ENCODE measurements at places on chromosomes 3 and 15.

GRCh38 chr3:36494461-36495109 lies 114.3 kb downstream of the STAC start:
- no peak for DNase-seq

DNA sequence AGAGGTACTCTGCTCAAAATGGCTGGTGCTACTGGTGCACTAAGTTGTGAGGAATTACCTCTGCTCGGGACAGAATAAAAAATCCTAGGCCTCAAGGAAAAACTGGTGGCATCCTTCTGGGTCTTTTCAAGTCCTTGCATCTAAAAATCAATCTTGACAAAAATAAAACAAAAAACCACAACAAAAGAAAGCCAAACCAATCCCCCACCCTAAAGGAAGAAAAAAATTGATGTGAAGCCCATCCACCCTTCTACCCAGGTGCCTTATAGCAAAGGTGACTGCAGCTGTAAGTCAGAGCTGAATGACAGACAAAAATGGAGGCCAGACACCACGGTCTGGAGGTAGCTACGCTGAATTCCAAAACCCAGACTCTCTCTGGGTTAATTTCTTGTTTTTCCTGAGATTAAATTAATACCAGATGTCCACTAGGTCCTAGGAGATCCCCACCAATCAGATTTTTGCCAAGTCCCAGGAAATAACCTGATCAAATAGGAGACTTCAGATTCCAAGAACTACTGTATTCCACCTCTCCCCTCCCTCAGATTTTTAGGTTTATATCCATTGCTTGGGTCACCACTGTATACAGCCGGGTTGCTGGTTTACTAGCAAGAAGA lies 33.5 kb downstream of the ABCC5 start:
- DNase-seq: no peak

- DNase-seq: no peak
Observed at GRCh38 chr15:45544266-45545023, 21.9 kb upstream of the SLC30A4 start.

GRCh38 chr15:74828835-74829234 lies 2.4 kb downstream of the CPLX3 start:
- no peak for DNase-seq

DNA sequence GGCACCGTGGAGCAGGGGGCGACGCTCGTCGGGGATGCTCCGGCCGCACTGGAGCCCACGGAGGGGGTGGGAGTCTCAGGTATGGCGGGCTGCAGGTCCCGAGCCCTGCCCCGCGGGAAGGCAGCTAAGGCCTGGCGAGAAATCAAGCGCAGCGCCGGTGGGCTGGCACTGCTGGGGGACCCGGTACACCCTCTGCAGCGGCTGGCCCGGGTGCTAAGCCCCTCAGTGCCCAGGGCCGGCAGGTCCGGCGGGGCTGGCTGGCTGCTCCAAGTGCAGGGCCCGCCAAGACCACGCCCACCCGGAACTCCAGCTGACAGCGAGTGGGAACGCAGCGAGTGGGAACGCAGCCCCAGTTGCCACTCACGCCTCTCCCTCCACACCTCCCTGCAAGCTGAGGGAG lies 676.4 kb downstream of the SI start:
- no peak for DNase-seq

DNA sequence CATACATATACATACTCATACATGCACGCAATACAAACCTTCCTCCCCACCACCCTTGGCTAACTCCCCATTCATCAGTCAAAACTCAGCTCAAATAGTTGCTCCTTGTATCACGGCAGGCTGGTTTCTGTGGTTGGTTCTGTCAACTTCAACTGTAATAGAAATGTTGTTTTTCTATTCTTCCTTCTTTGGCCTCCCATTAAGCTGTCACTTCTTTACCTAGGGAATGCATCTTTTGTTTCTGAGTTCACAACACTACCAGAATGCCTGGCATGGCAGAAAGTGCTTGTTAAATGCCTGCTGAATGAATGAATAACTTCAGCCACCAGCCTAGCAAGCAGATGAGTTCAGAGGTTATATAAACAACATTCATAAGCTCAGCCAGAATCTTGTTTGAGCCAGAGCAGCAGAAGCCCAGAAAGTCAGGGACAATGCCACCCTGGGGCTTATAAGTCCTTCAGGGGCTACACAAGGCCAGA lies 63.1 kb downstream of the B3GALNT1 start:
- no peak for DNase-seq

GRCh38 chr3:71498543-71498942 lies 85.0 kb downstream of the FOXP1 start:
- no peak for DNase-seq

DNA sequence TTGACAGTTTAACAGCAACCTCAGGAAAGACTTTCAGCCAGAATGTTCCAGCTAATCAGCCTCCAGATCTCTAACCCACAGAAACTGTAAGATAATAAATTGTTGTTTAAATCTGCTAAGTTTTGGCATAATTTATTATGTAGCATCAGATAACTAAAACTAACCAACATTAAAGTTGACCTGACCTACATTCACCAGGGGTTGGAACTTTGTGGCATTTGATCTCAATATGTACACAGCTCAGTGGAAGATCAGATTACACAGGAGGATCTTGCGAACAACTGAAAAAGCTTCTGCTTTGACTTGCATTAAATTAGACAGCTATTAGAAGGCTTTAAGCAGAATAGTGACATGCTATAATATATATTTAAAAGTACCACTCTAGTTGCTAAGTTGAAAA lies 91.4 kb upstream of the POU1F1 start:
- no peak for DNase-seq

- DNase-seq: no peak
Observed at GRCh38 chr3:50470658-50471057, 32.8 kb downstream of the CACNA2D2 start.

DNA sequence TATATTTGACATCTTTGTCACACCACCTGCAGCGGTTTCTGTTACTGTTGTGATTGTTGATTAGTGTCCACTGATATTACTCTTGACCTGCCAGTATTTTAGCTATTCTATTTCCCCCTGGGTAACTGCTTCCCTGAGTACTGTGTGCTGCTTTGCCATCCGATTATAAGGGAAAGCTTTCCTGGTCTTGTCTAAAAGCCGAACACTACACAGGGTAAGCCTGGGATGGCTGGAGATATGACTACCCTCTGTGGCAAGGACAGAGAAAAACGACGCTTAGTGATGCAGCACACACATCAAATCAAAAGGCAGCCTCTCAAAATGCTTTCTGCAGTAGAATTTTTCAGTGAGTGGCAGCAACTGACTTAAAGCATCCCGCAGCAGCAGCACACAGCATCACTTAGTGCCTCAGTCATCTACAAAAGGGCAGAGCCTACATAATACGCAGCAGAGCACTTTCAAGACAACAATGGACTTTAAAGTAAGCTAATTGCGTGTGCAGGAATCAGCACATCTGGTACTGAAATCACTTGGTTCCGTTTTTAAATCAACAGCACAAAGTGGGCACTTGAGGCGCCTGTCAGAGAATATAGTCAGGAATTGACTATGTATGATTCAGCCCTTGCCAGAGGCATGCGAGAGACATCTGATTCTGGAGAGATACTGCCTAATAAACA lies 656.3 kb upstream of the TGFBR2 start:
- DNase-seq: no peak

DNA sequence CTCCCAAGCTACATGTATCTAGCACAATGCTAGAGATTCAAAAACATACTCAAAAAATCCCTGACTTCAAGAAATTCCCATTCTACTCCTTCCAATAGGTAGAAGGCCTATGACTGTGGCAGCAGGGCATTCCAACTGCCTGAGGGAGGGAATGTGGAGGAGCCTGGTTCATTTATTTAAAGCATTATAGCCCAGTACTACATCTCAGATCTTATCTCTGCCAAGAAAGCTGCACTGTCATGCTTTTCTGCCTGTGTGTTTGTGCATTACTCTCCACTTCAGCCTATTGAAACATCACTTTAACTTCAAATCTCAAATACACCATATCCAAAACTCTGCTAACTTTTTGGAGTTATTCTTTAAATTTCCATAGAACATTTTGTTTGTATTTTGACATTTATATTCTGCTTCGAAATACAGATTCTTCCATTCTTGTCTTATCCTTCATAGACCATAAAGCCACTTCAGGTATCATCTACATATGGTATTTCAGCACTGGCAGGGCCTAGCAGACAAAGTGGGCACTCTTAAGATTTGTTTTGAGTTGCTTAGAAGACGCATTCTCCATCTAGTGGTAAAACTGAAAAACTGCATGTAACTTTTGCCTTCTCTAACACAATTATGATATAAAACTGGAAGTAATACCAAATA lies 59.1 kb upstream of the NEDD4 start:
- DNase-seq: no peak

- DNase-seq: no peak
Observed at GRCh38 chr3:117719316-117719926, 1009.8 kb downstream of the TUSC7 start.

- no peak for DNase-seq
Observed at GRCh38 chr3:132654190-132654589, 5.4 kb downstream of the ACAD11 start.

GRCh38 chr3:182046166-182046764 lies 334.5 kb downstream of the SOX2 start:
- DNase-seq: no peak

DNA sequence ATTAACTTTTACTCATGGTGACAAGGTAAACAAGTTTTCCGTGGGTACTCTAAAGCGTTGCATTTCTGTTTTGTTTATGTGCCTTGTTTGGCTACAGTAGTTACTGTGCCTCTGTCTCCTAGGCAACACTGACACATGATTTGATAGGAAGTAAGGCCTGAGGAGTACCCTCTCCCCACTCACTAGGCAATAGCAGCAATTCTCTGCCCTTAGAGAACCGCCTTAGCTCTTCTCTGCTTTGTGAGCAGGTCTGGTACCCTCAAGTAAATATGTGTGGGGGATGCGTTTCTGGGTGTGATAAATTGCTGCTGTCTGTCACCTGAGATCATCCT lies at the start of gene IL5RA:
Gene IL5RA (minus strand): TSS at position 76 of the 332 bp plus-strand sequence. CDS start 5,390 bp downstream, outside the sequence.
- DNase-seq: peak; percentile 28

DNA sequence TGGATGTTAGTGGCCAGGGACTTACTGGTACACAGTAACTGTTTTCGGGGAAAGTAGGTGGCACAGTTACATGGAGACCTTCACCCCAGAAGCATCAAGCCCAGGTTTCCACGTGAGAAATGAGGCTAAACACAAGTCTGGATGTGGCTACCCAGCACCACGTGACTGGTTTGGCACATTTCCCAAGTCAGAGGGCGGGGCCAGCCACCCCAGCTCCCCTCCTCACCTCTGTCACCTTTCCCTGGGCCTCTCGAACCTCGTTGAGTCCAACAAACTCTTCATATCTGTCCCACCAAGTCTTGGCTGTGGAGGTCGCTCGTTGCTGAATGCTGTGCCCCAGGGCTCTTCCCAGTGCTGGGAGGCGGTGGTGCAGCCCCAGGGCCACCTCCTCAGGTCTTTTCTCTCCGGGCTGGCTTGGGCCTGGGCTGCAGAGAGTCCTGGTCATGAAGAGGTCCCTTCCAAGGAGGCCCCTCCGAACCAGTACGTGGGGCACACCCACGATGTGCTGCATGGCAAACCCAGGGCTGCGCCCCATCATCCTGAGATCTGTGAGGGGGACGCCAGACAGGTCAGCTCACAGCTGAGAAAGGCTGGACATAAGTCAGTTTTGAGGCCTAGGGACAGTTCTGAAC lies 4.8 kb upstream of the PLXNB1 start:
- no peak for DNase-seq

GRCh38 chr3:113223475-113224281 lies 12.3 kb downstream of the BOC start:
- no peak for DNase-seq

- no peak for DNase-seq
Observed at GRCh38 chr3:128367221-128367620, 99.5 kb downstream of the DNAJB8 start.

GRCh38 chr3:49327485-49327884 lies 12.4 kb downstream of the USP4 start:
- no peak for DNase-seq

DNA sequence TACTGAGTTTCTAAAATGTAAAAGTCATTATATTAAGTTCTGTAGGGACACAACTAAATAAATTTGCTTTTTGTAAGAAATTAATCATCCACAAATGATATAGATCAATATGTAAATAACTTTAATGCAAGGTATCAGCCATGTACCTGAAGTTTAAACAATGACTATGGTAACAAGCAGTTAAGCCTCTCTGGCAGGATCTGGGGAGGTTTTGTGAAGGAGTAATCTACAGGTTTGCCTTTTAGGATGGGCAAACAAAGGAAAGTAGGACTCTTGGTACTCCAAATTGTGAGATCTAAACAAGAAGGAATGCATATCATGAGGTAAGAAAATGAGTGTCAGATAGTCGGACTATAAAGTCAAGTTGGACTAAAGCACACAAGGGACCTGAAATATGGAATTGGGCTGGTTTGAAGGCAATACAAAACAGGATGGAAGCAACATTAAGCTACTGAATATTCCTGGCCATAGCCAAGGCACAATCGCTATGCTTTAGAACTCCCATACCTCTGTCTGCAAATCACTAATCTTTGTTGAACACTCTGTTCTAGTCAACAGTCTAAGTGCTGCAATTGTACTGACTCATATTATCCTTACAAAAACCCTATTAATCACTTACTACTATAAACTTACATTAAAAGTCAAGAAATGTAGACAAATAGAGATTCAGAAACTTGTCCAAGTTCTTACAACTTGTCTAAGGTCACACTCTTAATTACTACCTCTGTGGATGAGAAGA lies 412.8 kb downstream of the DIPK2A start:
- DNase-seq: no peak

- no peak for DNase-seq
Observed at GRCh38 chr3:45180899-45181298, 34.7 kb upstream of the CDCP1 start.

- DNase-seq: no peak
Observed at GRCh38 chr3:127959873-127960272, 44.8 kb downstream of the KBTBD12 start.

DNA sequence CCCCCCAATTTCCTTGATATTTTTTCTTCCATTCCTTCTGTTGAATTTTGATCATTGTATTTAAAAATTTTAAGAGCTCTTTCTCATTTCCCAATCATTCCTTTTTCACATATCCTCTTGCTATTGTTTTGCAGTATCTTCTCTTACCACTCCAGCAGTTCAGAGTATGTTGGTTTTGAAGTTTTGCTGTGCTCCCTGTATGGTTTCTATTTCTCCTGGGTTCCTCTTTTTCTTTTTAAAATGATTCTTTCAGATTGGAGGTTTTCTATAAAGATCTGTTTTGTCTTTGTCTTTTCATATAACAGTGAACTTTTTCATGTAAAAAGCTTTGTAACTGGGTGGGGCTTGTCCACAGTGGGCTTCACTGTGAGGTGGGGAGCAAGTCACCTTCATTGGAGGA lies 12.8 kb downstream of the USP3 start:
- no peak for DNase-seq

- no peak for DNase-seq
Observed at GRCh38 chr3:182803596-182803995, 10.3 kb downstream of the ATP11B start.

GRCh38 chr3:33722191-33722590 lies 4.1 kb upstream of the CLASP2 start:
- no peak for DNase-seq

GRCh38 chr3:179373938-179374337 lies 26.4 kb downstream of the MFN1 start:
- no peak for DNase-seq

- DNase-seq: no peak
Observed at GRCh38 chr15:50107157-50107556, 11.9 kb downstream of the ATP8B4 start.

- no peak for DNase-seq
Observed at GRCh38 chr3:182027366-182027765, 315.6 kb downstream of the SOX2 start.

Data from effector memory CD4-positive, alpha-beta T cell (primary cell).